Hepatocyte (in vitro differentiated cells): ENCODE measurements at places on chromosomes 6 and 20.
A peak's percentile ranks its signal among the peaks of the same experiment; 100 is the strongest.

GRCh38 chr6:162856885-162857284, 129.1 kb downstream of the PACRG start:
- DNase-seq: peak; percentile 80

GRCh38 chr20:52171025-52171424, 20.6 kb downstream of the ZFP64 start:
- no peak for DNase-seq

GRCh38 chr6:31879143-31879542, 346 bp upstream of the SLC44A4 start:
- DNase-seq: no peak

GRCh38 chr6:30981942-30982772, 1.4 kb upstream of the MUC21 start:
- DNase-seq: peak; percentile 53

- no peak for DNase-seq
These were observed 30.1 kb upstream of the EPM2A start for GRCh38 chr6:145765449-145765848.

GRCh38 chr6:148451690-148452089, 109.1 kb downstream of the SASH1 start:
- DNase-seq: no peak

- peak; percentile 85 for DNase-seq
These were observed 14.7 kb downstream of the MUCL3 start for GRCh38 chr6:30955367-30956042.

- no peak for DNase-seq
These were observed 501.1 kb downstream of the MEI4 start for GRCh38 chr6:78153976-78154375.

DNA sequence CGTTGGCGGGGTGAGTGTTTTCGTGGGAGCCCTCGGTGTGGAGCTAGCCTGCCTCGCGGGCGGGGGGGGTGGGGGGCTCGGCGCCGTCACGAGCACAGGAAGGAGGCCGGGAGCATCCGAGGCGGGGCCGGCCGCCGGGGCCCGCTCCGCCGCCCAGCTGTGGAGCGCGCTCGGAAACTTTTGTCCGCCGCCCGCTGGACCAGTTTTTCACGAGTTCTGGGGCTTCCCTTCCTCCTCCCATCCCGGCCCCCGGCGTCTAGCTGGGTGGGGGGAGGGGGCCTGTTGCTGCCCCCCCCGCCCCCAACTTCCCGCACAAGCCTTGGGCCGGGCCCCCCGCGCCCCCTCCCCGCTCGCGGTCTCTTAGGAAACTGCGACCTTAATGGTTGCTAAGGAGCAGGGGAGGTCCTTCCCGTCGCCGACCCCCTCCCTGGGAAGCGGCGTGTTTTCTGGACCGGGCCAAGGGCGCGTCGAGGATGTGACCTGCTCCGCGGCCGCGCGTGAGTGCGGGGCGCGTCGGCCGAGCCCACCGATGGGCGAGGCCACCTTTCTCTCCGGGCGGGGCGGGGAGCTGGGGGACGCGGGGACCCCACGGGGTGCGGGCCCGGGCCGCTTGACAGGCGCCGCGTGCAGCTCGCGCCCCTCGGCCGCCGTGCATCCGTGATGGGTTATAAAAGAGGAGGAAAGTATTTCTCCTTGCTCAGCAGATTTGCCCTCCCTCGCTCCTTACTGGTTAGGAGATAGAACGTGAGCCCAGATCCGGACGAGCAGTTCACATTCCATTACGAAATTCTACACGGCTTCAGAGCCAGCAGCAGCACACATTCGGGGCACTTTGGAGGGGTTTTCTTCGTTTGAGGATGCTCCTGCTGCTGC, 1.4 kb downstream of the RREB1 start:
- DNase-seq: peak; percentile 84

- peak; percentile 80 for DNase-seq
These were observed 63.1 kb upstream of the KLHL31 start for GRCh38 chr6:53728570-53729194.

- no peak for DNase-seq
These were observed 157.2 kb downstream of the ZDHHC14 start for GRCh38 chr6:157538168-157538567.

DNA sequence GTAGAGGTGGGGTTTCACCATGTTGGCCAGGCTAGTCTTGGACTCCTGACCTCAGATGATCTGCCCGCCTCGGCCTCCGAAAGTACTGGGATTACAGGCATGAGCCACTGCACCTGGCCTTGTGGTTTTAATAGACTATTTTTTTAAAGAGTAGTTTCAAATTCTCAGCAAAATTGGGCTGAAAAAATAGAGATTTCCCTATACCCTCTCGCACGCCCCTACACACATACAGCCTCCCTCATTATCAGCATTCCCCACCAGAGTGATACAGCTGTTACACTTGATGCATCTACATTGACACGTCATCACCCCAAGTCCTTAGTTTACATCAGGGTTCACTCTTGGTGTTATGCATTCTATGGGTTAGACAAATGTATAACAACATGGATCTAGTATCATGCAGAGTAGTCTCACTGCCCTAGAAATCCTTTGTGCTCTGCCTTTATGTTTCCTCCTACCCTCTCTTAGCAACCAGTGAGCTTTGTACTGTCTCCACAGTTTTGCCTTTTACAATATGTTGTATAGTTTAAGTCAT, 103.6 kb downstream of the CDYL start:
- DNase-seq: peak; percentile 29

DNA sequence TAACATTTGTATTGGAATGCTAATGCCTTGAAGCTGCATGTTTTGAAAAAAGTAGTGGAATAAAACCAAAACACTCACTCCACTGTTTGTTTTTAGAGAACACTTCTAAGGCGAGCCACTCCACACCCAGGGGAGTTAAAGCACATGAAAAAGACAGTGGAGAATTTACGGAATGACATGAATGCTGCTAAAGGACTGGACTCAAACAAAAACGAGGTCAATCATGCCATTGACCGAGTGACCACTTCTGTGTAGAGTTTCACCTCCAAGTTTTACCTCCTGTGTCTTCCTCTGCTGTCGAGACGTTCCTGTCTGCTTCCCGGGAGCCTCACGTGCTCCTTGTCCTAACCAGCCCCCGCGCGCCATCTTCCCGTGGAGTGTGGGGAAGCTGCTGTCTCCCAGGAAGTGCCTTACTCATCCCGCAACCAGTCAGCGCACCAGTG, 127.8 kb downstream of the LRRC1 start:
- DNase-seq: no peak

GRCh38 chr6:89723046-89723445, 84.5 kb upstream of the LYRM2 start:
- DNase-seq: no peak

DNA sequence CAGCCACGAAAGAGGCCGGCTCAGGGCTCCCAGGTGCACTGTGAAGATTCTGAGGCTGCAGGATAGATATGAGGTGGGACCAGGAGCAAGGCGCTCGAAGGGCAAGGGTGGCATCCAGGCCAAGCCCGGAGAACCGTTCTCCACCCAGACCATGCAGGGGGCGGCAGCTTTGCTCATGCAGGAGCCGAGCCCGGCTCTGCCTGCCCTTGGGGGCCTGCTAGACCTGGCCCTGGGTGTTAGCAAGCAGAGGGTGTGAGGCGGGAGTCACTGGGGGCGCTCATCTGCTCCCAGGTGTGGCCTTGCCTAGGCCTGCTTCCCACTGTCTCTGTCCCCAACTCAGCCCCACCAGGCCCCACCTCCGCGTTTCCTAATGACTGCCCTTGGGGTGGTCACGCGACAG, 59.4 kb downstream of the WDR27 start:
- no peak for DNase-seq

GRCh38 chr6:91442342-91442741, 855.5 kb upstream of the MAP3K7 start:
- no peak for DNase-seq

DNA sequence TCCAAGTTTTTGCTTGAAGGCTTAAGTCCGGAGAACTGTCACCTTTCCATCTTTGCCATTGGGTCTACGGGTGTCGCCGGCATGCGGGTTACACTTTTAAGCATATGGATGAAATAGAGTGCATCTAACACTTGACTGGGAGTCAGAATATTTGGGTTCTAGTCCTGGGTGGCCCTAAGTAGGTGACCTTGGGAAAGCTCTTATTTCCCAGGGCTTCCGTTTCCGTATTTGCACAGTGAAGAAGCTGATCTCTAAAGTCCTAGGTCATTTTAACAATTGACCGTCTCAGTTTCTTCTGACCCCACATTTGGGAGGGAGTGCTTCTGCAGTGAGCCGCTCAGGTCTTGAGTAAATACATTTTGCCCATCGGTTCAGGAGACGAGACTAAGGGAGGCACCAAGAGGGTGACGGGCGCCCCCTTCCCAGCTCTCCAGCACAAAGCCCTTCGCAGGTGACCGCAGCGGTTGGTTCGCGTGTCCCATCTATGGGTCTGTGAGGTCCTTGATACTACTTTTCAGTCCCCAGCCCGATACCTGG, 651 bp upstream of the BLTP3A start:
- peak; percentile 69 for DNase-seq

DNA sequence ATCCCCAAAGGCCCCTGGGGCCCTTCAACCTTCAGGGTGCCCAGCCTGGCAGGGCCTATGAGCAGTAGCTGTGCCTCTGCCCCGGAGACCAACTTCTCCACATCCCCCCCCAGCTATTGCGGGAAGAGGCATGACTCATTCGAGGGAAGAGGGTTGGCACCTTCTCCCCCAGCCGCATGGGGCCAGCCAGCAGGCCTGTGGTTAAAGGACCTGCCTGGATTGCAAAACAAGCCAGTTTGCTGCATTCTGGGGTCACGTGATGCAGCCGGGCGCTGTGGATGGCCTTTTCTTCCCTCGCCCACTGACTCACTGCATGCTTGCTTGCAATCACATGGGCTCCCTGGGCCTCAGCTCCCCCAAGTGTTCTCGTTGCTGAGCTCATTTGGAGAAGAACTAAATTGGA, 182.5 kb downstream of the MAFB start:
- peak; percentile 72 for DNase-seq

GRCh38 chr6:33727932-33728331, 16.4 kb upstream of the UQCC2 start:
- DNase-seq: no peak

- no peak for DNase-seq
These were observed 30.6 kb downstream of the ANKS1A start for GRCh38 chr6:34919651-34920050.

DNA sequence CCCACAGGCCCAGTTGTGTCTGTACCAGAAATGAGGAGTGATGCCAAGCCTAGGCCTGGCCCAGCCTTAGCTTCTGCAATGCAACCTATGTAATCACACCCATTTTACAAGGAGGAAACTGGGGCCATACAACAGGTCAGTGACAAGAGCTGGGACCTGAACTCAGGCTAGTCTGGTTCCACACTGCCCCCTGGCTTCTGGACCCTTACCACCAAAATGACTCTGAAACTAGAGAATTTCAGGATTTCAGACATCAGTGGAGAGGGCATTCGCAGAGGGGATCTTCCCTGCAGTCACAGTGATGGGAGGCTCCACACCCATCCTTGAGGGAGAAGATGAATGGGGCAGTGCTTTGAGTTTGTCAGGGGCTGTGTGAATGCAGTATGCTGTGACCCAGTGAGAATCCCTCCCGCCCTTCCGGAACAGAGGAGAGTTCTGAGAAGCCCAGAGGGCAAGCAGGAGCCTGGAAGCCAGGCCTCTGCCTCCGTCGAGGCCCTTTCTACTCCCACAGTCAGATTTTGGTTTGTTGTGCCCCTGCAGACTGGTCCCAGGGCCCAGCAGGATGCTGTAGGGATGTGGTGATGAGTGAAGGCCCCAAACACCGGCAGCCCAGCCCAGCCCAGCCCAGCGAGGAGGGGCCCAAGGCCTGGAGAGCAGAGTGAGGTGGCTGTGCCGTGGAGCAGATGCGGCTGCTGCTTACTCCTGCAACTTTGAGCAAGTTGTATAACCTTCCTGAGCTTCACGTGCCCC, 48.1 kb upstream of the MYL9 start:
- DNase-seq: no peak

- no peak for DNase-seq
These were observed 34.8 kb downstream of the MDFI start for GRCh38 chr6:41672816-41673703.

GRCh38 chr6:36615018-36615761, 21.0 kb downstream of the SRSF3 start:
- peak; percentile 69 for DNase-seq

DNA sequence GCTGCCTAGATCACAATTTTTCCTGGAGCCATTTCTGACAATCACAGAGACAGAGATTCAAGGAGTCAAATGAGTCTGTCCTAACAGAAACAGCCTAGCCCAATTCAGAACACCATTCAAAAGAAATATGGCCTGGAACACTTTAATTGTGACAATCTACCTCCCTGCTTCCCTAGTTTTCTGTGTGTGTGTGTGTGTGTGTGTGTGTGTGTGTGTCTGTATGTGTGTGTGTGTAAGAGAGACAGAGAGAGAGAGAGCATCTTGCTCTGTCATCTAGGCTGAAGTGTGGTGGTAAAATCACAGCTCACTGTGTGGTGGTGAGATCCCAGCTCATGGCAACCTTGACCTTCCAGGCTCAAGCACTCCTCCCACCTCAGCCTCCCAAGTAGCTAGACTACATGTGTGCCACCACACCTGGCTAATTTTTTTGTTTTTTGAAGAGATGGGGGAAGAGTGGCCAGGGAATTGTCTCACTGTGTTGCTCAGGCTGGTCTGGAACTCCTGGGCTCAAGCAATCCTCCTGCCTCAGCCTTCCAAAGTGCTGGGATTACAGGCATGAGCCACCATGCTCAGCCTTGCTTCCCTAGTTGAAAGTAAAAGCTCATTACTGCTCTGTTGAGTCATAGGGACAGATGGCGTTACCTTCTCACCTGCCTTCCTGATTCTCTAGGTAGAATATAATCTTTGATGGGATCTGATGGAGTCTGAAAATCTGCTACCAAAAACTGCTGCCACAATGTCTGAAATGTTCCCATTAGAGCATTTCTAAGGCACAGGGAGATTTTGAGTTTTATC, 89.6 kb upstream of the BEND6 start:
- DNase-seq: no peak

DNA sequence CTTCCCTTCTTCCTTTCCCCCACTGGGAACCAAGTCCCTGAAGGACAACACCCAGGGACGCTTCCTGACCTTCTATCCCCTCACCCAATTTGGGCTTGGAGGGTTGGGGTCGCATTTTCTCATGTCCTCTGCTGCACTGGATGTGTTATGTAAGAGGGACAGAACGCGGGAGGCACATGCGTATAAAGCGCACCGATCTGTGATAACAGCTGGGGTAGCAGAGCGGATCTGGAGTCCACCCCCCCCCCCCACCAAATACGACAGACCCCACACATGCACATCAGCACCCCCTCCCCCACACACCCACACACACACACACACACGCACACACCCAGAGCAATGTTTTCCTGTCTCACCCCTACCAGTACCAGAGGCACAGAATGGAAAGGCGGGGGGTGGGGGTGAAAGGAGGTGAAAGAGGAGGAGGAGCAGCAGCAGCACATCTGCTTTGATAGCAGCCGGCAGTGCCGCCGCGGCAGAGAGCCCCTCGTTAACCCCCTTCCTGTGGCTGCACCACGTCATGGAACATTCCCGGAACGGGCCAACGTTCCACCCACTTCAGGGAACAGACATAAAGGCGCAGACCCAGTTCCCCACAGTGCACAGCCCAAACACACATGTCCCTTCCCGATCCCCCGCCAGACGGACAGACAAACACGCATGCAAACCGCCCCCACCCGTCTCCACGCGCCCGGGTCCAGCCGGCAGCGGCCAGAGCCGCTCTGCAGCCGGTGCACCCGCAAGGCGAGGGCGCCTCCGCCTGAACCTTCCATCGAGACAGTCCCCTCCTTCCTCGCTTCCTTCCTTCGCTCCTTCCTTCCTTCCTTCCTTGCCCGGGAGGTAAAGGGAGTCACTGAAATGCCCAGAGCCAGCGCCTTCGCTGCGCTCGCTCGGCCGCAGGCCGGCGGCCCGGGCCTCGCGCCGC, 590 bp downstream of the HIVEP2 start:
- DNase-seq: peak; percentile 94

GRCh38 chr6:103750603-103751002, 1109.1 kb downstream of the HACE1 start:
- no peak for DNase-seq
